ENCODE measurements at places on chromosomes 5 and 9.

- DNase-seq, result no peak
These were observed 25.8 kb downstream of the ARL15 start for GRCh38 chr5:54284586-54284985.

DNA sequence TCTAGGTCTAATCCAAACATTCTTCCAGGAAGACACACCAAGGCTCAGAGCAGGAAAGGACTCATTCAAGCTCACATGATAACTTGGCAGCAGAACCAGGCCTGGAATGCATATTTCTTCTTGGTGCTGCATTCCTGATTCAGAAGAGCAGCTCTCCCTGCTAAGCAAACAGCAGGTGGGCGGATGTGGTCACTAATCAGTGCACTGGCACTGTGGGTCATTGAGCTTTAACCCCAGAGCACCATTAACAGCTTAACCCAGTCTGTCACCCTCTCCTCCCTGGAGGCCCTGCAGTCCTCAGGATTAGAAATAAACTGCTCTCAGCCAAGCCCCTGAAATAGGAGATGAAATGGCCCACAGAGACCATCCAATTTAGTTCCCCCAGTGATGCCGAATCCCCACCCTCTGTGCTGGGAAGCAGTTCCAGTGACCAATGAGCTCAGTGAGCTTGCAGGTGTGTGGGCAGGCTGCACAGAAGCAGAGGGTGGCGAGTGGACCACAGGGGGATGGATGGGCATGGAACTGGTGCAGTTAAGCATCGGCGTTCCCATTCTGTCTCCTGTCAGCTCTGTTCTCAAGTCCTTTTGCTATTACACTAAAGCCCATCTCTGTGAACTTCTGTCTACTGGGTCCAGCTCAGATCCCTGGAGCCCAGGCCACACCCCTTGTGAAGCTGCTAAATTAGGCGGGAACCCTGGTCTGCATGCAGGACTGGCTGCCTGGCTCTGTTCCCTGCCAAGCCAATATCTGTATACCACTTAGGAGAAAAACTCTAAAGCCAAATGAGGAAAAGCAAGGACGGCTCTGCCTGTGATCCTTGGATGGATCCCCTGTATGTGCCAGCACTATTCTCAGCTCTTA, 16.6 kb upstream of the MEGF9 start:
- no peak for DNase-seq

GRCh38 chr9:7811677-7812076, 12.1 kb upstream of the DMAC1 start:
- DNase-seq, result no peak

DNA sequence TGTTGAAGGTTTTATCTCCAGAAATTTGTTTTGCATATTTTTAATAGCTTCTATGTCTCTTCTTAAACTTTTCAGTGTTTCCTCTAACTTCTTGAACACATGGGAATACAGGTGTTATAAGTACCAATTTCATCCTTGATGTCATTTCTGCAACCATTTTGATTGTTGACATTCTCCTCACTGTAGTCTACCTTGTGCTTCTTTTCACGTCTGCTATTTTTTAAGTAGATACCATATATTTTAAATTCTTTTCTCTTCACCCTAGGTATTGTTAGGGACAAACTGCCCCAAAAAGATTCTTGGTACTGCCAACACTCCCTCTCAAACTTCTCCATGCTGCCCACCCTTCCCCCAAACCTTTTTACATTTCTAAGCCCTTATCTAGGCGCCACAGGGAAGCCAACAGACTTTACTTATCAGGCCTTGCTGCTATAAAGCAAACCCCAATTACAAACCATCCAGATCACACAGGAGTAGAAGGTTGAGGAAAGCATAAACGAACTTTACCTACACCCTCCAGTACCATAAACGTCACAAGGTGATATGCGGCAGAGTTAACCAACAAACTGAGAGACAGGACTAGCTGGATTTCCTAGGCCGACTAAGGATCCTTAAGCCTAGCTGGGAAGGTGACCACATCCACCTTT, 1165.3 kb downstream of the TAF11L14 start:
- DNase-seq, result no peak

DNA sequence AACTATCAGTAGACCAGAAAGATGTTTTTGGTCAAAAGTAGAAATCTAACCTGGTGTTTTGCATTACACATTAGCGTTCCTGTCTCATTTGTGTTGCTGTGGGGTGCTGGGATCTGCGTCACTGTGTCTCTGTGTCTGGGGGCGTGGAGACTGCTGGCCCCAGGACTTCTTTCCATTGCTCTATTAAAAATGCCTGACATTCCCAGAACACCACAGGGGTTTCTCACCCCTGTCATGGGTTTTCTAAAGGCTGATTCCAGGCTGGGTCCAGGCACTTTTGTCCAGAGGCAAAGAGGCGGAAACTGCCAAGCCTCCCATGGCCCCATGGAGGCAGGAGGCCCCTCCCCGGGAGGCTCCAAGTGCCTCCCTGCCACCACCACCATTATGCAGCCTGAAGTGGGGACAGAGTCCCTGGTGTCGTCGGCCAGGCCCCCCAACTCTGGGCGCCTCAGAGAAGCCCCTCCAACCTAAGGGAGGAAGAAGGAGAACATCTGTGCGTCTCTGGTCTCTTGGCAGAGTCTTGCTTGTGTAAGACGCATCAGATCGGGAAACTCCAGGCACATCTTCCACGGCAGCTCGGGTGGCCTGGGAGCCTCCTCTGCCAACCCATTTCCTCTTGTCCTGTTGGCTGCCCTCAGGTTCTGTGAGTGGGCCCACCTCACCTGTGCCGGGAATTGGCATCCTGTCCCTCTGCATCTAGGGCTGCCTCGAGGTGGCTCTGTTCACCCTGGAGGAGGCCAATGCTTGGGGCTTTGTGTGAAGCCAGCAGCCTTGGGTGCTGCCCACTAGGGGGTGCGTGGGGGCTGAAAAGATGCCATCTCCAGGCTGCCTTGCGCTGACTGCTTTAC, 13.8 kb upstream of the PLEKHG4B start:
- DNase-seq, result peak; percentile 46

DNA sequence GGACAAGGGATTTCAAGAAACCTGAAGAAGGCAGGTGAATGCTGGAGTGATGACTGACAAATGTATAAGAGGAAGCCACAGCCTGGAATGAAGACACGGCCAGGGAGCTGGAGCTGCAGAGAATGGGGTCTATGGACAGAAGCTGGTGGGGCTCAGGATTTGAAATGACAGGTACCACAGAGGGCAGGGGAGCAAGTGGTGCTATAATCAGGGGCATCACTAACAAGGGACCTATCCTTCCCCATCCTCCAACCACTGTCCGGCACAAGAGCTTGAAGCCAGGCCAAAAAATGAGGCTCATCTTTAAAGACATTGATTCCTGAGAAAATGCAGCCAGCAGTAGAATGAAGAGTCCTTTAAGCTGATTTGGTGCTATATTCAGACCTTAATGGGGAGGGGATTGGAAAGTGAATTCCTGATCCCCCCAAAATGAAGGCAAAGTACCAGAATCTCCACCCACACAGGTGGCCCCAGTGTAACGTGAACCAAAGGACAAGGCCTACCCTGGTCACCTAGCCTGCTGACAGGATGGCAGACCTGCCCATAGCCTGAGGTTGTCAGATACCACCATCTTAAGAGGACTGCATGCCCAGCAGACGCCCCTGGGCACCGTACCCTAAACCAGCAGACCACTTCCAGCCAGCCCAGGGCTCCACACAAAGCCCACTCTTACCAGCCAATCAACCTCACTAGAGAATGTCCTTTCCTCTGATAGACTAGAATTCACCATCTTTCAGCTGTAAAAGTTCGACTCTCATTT, 109.2 kb downstream of the SAXO1 start:
- no peak for DNase-seq

- DNase-seq, result peak; percentile 78
These were observed 119.9 kb upstream of the BOD1 start for GRCh38 chr5:173736374-173736773.

Data from SK-N-DZ (cell line).